ENCODE measurements at places on chromosomes 5 and 9. TPM values are rescaled to one million over a fixed set of nuclear protein-coding genes. Genes with fewer than 3 reads are reported as not detected.
A peak's percentile ranks its signal among the peaks of the same experiment; 100 is the strongest.

DNA sequence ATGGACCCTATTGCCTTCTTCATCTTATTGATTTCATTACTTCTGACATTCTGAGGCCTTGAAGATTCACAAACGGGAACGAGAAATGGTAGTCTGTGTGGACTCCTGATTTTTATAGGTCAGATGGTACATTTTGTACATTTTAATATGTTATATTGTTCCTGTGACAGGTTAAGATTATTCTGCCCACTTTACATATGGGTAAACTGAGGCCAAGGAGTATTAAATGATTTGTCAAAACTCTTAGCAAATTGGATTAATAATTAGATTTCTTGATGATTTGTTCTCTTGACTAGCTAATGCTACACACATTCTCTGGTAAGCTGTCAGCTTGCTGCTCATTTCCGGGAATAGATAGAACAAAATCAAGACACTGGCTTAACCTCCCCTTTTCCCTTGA lies 1.9 kb downstream of the FAM53C start:
- no peak for DNase-seq

- DNase-seq, result no peak
Measured at GRCh38 chr9:107090218-107090617, 192.9 kb upstream of the RAD23B start.

DNA sequence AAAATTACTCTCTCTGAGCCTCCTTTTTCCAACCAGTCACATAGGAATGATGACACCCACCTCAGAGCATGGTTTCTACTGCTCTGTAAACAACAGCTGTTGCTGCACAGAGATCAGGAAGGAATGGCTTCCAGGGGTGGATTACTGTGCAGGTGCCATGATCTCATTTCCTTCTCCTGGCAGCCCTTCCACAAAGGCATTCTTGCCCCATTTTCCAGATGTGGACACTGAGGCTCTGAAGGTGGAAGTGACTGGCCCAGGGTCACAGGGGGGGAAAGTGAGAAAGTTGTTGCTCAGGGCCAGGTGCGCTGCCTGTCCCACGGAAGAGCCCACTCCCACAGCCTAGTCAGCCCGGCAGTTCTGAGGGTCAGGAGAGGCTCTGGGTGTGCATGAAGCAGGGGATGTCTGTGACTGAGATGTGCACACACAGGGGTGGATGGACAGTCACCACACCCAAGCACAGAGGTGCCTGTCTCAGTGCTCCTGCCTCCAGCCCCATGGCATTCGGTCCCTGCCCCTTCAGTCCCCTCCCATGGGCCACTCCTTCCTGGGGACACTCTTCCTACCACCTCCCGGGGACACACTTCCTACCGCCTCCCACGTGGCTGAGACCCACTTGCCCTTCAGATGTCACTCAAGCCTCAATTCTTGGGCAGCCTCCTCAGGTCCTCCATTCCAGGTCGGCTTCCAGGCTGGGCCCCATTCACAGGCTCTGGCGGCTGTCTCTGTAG lies 17.0 kb downstream of the FGFR4 start:
- no peak for DNase-seq

DNA sequence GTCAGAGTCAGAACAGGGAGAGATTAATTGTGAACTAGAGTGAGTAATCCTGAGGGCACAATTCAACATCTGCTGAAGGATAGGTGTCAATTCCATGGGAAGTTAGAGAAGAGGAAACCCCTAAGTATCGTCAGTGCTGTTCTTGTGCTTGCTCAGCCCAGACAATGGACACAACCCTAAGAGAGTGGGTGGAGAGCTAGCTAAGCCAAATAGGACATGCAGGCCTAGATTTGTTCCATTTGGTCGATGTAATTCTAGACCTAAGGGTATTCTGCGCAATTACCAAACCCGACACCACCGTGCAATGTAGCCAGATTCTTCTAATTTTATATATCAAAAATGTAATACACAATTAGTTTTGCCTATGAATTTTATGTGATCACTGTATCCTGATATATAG lies 431.6 kb downstream of the SH3GL2 start:
- DNase-seq, result no peak

DNA sequence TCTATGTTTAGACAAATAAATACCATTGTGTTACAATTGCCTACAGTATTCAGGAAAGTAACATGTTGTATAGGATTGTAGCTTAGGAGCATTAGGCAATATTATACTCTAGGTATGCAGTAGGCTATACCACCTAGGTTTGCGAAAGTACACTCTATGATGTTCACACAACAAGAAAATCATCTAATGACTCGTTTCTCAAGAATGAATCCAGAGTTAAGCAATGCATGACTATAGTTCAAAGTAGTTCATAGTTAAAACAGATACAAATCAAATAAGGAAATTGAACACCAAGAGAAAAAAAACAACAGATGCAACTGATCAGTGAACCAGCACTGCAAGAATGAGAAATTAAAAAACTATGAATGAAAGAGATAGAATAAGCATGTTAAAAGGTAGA lies 27.6 kb upstream of the ABLIM3 start:
- DNase-seq, result peak; percentile 77

APBA1 gene
- 14.9 TPM for total RNA-seq

OBP2B gene
- not detected for total RNA-seq
